ENCODE measurements at places on chromosomes 12 and 14.

DNA sequence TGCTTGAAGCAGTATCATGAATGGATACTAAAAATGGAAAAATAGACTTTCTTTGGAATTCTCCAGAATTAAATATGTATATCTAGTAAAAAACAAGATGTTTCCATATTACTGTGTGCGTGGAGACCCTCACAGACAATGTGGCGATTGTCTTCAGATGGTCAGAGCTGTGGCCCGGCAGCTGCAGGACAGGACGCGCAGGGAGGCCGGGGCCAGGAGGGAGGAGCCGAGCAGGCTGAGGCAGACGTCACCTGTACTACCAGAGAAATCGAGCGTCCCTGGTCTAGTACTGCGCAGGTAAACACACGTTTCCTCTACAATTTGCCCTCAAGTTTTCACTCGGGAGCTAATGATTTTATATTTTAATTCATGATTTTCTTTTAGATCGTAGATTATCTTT is 22.8 kb downstream of the DDX51 start:
- DNase-seq, result no peak

DNA sequence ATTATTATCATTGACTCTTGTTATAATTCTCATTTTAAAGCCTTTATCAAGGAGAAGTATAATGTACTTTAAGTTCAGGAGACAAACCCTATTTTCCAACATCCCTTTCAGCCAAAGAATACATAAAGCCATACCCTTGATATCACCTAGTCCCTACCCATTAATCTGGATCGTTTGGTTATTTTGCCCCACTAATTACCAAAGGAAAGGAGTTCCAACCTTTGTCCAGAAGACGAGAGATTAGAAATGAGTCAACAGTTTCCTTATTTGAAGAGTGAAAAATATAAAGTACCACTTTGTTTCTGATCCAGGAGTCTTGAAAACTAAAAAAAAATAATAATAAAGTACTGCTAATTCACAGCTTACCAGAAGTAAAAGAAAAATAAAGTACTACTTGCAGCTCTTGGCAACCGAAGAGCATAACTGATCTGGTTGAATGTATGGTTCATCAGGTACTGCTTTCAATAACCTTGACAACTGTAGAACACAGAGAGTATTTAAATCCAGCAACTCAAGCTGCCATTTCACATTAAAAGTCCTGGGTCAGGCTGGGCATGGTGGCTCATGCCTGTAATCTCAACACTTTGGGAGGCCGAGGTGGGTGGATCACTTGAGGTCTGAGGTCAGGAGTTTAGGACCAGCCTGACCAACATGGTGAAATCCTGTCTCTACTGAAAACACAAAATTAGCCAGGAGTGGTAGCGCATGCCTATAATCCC is 33.7 kb downstream of the LIMA1 start:
- no peak for DNase-seq

DNA sequence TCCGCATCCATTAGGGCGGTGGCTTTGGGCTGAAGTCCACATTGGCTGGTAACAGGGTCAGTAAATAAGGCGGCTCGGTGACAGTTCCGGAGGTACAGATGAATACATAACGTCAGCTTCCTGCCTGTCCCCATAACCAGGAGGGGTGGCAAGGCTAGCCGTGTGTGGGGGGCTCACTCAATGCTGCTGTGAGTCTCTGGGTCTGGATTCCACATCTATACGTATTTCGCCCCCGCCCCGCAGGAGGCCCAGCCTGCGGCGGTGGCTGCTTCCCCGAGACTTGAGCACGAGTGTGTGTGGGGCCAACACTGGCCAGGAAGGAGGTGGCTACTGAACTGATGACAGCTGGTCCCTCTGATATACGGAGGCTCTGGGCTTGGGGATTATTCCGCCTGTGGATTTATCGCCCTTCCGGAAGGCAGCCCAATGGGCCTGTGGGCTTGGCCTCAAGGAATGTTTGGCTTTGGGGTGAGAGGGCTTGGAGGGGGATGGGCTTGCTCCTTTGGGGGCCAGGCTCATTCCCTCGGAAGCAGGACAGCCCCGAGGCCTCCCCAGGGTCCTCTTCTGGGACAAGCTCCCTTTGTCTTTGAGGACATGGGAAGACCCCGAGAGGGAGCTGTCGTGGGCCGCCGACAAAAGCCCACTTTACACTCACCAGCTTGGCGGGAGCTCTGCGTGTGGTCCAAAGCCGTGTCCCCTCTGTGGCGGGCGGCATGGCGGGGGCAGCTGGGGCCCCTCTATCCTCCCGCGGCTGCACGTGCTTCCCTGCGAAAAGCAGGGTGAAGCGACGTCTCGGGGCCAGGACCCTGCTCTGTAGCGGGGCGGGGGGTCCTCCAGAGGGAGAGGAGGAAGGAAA is 82.1 kb downstream of the KIF26A start:
- DNase-seq, result no peak

DNA sequence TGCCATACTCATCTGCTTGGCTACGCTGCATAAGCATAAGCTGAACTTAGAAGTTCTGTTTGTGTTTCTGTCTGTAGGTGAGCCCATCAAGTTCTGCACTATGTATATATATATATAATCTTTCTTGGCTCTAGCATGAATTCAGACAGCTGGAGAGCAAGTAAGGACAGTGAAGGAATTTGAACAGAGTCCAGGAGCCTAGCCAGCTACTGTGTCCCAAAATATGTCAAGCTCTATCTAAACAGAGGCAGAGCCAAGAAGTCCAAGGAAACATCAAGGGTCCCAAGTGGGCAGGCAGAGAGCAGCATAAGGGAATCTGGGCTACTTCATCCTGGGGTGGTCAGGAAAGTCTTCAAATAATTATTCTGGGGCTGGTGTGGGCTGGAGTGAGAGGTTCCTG is 118.5 kb upstream of the NPAS3 start:
- DNase-seq, result no peak

DNA sequence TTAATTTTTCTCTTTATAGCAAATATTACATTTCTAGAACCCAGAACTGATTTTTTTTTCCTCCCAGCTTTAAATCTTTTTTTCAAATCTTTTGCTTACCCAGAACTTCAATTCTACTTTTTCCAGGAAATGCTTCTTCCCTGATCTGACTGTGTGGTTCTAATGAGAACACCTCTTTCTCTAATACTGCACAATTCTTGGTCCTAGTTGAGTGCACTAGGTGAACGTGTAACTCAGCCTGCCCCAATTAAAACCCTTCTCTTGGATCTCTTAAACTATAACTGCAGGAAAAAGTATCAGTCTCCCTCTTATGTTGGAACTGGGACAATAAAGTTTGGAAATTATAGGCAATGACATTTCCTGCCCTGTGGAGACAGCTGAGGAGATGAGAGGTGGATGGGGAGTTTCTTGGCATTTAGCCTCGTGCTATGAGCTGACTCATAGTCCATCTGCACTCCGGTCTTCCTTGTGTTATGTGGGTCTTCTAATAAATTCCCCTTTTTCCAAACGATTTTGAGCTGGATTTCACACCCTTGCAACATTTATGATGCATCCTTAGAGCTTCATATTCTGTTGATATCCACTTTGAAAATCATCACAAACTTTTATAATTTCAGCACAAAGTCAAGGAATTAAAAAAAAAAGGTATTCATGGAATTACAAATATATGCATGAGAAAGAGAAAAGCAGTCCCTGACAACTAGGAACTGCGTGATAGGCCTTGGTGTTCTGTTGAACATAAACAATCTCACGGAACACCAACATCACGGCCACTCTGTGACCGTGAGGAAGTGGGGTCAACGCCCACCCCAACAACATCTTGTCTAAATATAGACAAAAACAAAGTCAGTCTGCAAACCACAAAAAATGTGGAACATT is 52.4 kb downstream of the BRMS1L start:
- no peak for DNase-seq

DNA sequence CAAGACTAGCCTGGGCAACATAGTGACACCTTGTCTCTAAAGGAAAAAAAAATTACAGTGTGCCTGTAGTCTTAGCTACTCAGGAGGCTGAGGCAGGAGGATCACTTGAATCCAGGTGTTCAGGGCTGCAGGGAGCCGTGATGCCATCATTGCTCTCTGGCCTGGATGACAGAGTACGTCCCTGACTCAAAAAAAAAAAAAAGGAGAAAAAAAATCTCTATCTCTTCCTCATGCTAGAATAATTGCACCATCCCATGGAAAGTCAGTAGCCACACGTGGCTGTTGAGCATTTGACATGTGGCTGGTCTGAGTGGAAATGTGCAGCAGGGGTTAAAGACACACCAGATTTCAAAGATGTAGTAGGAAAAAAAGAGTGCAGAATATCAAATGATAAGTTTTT is 3.8 kb downstream of the RILPL1 start:
- no peak for DNase-seq

GRCh38 chr14:61582815-61583214 is 112.5 kb upstream of the HIF1A start:
- DNase-seq, result no peak

DNA sequence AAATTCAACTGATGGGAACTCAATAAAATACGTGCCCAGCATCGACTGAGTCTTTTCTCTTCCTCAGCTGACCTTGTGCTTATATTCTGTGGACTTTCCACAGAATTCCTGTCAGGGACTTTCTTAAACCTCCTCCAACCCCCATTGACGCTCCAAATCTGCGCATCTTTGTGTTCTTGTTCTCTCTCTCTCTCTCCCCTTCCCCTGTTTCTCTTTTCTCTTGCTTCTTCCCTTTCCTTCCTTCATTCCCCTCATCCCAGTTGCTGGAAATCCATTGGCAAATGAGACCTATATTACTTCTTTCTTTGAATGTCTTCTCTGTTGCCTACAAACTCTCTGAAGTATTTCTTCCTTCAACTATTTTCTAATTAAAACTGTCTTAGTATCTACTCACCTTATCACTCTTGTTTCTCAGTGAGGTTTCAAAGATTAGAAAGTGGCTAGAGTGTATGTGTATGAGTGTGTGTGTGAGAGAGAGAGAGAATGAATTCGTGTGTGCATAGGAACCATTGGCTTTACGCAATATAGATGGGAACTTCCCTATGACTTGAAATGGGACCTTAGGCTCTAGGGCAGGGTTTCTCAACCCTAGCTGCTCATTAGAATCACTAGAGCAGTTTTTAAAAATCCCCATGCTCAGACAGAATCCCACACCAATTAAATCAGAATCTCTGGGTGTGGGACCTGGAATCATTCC is 41.8 kb upstream of the DHRS7 start:
- no peak for DNase-seq

- no peak for DNase-seq
Observed at GRCh38 chr12:76518699-76519098, 40.9 kb downstream of the OSBPL8 start.

GRCh38 chr12:45934956-45935355 is 55.4 kb downstream of the SCAF11 start:
- DNase-seq, result no peak

DNA sequence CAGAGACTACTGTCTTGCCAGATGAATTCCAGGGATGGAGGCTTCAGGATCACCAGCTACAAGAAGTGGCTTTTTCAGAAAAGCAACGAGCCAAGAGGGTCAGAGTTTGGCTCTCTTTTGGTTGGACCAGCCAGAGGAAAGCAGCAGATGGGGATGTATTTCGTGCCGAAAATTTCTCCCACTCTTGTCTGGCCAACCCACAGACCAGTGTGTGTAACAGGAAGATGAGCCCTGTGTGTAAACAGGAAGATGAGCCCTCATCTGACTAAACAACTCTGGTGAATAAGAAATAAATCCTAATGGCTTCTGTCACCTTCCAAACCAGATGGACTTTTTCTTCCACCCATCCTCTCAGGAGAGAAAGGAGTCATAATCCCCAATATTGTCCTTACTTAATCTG is 13.1 kb downstream of the GPR68 start:
- no peak for DNase-seq

DNA sequence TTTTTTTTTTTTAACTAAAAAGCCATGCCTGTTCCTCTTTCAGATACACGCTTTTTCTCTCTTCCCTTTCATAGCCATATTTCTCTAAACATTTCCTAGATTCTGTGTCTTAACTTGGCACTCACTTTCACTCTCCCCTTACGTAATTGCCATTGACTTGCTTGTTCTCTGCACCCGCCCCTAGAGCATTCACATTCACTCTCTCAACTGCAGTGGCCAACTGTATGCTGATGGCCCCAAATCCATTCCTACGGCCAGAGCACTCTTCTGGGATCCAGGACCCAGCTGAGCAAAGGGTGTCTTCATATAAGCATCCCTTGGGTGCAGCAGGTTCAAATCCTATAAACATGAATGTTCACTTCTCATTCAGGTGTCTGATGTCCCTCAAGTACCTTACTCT is 59.5 kb downstream of the CKB start:
- DNase-seq, result no peak

DNA sequence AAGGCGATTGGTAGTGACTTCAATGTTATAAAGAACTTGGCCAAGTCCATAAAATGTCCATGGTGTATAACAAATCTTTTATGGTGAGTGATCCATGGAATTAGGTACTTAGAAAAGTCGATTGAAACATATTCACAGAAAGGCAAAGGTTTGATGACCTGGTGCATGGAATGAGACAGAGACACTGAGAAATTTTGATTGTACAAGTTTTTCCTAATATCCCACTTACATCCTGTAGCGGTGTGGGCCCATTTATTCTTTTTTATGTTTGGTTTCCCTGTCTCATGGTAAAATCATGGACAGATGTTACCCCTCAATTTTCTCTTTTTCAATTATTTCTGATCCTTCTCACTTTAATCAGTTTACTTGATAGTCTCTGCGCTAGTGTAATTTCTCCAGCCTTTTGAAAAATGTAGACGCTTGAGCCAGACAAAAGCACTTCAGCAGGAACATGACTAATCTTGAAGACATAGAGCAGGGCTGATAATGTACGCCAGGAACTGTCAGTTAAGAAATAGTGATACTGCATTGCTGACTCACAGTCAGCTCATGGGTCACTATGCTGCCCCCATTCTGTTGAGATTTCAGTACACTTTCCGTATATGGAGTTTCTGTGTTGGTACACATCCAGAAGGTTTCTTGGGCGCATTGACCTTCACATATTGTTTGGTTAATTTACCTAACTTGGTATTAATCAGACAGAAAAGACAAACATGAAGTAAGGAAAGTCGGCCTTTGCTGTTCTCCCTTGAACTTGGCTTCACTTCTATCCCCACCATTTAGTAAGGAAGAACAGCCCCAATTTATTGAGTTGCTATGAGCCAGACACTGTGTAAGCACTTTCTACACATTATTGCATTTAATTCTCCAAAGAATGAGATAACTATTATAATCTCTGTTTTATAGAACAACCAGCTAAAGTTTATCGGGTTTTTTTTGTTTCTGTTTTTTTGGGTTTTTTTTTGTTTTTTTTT is 841.7 kb downstream of the DIO2 start:
- DNase-seq, result no peak

GRCh38 chr12:89288959-89289358 is 63.3 kb downstream of the DUSP6 start:
- DNase-seq, result no peak

GRCh38 chr12:114001511-114002340 is 35.6 kb upstream of the RBM19 start:
- DNase-seq, result no peak

DNA sequence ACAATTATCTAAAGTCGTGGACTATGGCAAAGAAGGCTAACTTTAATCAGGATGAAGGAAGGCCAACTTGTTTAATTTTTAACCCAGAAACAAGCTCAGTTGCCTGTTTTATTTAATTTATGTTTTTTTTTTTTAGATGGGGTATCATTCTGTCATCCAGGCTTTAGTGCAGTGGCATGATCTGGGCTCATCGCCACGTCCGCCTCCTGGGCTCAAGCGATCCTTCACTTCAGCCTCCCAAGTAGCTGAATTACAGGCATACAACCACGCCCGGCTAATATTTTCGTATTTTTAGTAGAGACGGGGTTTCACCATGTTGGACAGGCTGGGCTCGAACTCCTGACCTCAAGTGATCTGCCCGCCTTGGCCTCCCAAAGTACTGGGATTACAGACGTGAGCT is 19.7 kb downstream of the NUDT4 start:
- DNase-seq, result no peak

Data from T-helper 9 cell (primary cell).